ENCODE measurements at places on chromosomes 5 and 9.

DNA sequence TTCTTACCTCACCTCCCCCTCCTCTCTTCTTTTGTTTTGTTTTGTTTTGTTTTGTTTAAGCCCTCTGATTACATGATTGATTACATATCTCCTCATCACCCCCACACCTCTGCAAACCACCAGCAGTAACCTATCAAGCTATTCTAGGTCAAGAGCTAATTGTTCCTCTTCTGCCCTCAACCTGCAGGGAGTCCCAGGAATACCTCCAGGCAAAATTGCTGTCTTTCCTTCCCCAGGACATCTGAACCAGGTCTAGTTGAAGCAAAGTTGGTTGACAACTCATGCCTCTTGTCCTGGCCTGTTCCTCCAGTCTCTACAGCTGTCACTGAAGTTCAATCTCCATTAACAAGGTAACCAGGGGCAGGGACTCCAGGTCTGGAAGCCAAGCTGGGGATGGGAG is 80.0 kb upstream of the PTGER4 start:
- no peak for DNase-seq

GRCh38 chr5:173114536-173114935 is 29.8 kb upstream of the BNIP1 start:
- no peak for DNase-seq

GRCh38 chr5:51599587-51599986 is 216.3 kb downstream of the ISL1 start:
- DNase-seq = no peak

- DNase-seq = no peak
Observed at GRCh38 chr5:57527870-57528269, 45.3 kb upstream of the ACTBL2 start.

GRCh38 chr5:3993856-3994473 is 398.3 kb downstream of the IRX1 start:
- DNase-seq = no peak

GRCh38 chr9:87529671-87530070 is 32.0 kb downstream of the DAPK1 start:
- DNase-seq = no peak

DNA sequence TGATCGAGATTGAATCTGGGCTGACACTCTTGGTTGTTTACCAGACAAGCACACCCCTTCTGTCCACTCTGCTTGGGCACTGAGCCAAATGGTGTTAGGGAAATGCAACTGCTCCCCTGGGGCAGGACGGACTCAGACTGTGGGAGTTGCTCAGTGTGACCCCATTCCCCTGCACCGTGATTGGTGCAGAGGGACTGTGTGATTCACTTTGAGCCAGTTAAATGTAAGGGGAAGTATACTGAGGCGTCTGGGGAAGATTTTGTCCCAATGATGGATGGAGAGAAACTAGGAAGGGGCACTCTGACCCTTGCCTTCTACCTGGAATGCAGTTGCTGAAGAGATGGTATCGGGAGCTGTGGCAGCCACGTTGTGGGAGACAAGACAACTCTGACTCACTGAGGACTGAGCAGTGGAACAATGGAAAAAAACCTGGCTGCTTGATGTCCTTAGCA is 196.0 kb upstream of the ANKRD55 start:
- DNase-seq = no peak
